ENCODE measurements at places on chromosomes 7 and 10. TPM values are rescaled to one million over a fixed set of nuclear protein-coding genes. Genes with fewer than 3 reads are reported as not detected.

The SMO gene
- total RNA-seq, result 24.8 TPM

The CADPS2 gene
- total RNA-seq, result 11.0 TPM

The ANKRD61 gene
- total RNA-seq, result 0.27 TPM

The AKR1E2 gene
- total RNA-seq, result 25.1 TPM

The SOSTDC1 gene
- total RNA-seq, result 1.4 TPM

The CLCN1 gene
- total RNA-seq, result not detected

The ASB10 gene
- total RNA-seq, result not detected

The NEUROD6 gene
- total RNA-seq, result not detected

The TLX1 gene
- total RNA-seq, result not detected

The VAX1 gene
- total RNA-seq, result not detected

The VWA2 gene
- total RNA-seq, result 0.62 TPM

The HOXA7 gene
- 6.2 TPM for total RNA-seq

The FAM24B gene
- 5.4 TPM for total RNA-seq

The PEX1 gene
- total RNA-seq, result 22.3 TPM

The RSU1 gene
- 83.6 TPM for total RNA-seq

The KAZALD1 gene
- total RNA-seq, result 4.7 TPM

The TACC2 gene
- total RNA-seq, result 49.1 TPM

The GRM3 gene
- total RNA-seq, result not detected

The SPACDR gene
- 3.6 TPM for total RNA-seq

The PLEKHS1 gene
- total RNA-seq, result 0.22 TPM

The SNX10 gene
- 7.0 TPM for total RNA-seq

The DLG5 gene
- total RNA-seq, result 31.3 TPM

The EVX1 gene
- not detected for total RNA-seq

The TFAM gene
- total RNA-seq, result 28.1 TPM

The SLC26A5 gene
- total RNA-seq, result 0.71 TPM

The EPHA1 gene
- 0.22 TPM for total RNA-seq

The OR9A2 gene
- total RNA-seq, result 0.71 TPM

The AS3MT gene
- total RNA-seq, result 0.49 TPM

The GSDME gene
- total RNA-seq, result 8.8 TPM

The EBF3 gene
- 38.9 TPM for total RNA-seq

The GIMAP7 gene
- 31.6 TPM for total RNA-seq

The COMMD3 gene
- 53.3 TPM for total RNA-seq

The TAS2R5 gene
- total RNA-seq, result 6.2 TPM

The ZMIZ1 gene
- total RNA-seq, result 96.7 TPM

The SGPL1 gene
- 44.6 TPM for total RNA-seq

The HEPACAM2 gene
- 0.49 TPM for total RNA-seq

The FAM237B gene
- not detected for total RNA-seq

The PRKG1 gene
- total RNA-seq, result 20.0 TPM

The ASL gene
- 25.7 TPM for total RNA-seq

The ANXA8 gene
- total RNA-seq, result 2.5 TPM

The SLC25A28 gene
- total RNA-seq, result 53.9 TPM

The DNAJC12 gene
- total RNA-seq, result 5.1 TPM

The UNCX gene
- not detected for total RNA-seq

The CYP2C19 gene
- not detected for total RNA-seq

The DYDC2 gene
- not detected for total RNA-seq

The VWDE gene
- total RNA-seq, result 2.8 TPM
